NCI-H1092 treated with DMSO at 0.1 percent for 48 hours (cell line): ENCODE measurements at places on chromosomes 4 and X.

DNA sequence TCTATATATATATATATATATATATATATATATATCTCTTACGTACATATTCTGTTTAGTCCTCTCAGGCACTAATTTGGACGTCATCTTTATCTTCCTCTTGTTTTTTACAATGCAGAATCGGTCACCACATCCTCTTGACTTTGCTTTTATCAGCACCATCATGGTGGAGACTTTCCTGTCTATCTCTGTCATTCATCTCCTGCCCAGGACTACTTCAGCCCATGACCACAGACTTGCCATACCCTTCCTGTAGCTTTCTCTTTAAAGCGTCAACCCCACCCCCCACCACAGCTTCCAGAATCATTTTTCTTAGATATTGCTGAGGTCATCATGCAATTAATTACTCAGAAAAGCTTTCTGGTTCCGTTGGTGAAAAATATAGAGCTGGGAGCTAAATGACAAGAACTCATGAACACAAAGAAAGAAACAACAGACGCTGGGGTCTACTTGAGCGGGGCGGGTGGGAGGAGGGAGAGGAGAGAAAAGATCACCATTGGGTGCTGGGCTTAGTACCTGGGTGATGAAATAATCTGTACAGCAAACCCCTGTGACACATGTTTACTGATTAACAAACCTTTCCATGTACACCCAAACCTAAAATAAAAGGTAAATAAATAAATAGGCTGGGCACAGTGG is 30.5 kb upstream of the PRKX start:
- DNase-seq: no peak

DNA sequence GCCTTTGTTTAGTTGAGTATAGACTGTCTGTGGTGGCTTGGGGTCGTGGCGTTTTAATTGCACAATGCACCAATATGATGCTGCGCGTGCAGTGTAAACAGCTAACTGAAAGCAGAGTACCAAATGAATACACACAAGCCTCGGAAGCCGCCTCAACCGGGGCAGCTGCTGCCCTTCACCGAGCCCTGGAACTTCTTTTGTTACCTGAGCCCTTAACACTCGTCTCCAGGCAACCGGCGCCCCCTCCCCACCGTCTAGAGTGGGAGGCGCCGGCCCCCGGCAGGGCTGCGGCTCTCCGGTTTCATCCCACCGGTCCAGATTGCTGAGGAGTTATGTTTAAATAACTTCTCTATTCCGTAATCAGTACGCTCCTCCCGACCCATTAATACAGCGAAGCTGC is 173.2 kb upstream of the TBL1X start:
- DNase-seq: peak; percentile 94

DNA sequence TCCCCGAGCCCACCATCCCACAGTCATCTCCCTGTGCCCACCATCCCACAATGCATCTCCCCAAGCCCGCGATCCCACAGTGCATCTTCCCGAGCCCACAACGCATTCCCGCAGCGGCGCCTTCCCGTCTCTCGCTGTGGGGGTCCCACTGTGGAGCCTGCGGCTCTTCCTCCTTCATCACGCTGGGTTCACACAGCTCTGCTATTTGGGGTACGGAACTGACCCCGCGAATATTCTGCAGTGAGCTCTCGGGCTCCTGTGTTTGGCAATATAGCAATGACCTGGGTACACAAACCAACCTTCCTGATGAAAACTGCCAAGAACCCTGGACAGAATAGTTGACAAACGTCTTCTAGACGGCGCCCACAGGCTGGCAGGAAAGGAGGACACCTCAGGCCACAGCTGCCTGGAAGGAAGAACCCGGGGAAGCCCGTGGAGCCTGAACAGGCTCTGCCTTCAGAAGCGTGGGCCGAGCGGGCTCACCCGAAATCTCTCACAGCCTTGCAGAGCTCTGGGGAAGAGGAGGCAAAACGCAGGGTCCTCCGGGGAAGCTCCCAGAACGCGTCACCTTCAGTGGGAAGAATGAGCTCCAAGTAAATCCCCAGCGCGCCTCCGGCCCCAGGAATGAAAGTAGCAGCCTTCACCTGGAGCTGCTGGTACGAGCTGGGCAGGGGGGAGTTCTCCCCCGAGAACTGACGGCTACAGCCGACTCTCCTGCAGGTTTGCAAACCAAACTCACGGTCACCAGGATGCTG is 22.9 kb downstream of the PPP2R3B start:
- DNase-seq: no peak

DNA sequence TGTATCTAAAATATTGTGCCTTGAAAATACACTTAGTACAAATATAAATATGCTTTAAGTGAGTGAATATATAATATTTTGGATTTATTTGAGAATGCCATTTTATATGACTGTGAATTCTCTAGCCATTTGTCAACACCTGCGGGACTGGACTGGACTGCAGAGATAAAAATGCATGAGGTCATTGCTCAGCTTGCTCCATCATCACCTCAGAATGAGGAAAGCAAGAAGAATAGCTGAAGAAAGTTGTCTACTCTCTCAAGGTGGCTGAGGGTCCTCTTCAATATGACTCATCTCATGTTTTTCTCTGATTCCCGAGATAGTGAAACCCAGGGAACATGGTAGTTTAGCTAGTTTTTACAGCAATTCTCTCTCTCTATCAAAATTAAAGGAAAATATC is 732.5 kb upstream of the AGA start:
- no peak for DNase-seq

DNA sequence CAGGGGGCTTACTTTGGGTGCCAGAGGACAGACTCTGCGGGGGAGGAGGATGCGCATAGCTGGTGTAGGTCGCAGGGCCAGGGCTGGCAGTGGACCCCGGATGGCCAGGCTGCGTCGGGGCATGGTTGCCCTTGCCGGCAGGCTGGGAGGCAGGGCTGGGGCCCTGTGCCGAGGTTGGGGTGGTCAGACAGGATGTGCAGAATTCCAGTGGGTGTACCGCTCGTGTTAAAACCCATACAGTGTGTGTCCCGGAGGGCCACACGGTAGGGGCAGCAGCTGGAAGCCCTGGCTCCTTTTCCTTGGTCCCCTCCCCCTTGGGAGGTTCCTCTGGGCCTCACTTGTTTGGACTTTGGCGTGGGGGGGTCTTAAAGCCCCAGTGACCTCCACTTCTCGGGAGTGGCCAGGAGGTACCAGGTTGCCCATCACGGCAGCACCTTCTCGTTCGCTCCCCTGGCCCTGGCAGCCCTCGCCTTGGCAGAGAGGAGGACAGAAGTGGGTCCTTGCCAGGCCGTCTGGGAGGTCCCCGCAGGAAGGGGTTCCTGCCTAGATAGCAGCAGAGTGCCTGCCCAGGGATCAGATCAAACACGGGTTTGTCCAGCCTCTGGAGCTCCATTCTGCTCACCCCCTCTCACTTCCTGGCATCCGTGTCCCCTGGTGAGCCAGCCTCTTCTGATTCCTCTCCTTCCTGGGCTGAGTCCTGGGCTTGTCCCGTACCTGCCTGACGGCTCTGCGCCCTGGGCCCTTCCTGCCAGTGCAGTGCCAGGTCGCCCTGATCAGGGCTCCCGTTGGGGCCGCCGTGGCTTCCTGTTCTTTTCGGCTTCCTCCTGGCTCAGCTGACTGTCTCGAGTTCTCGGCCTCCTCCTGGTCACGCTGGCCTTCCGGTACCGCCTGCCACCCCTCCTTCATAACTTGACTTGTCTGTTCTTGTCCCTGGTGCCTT is 56.7 kb upstream of the HGFAC start:
- DNase-seq: no peak

GRCh38 chr4:130576218-130576617 is 1480.3 kb downstream of the C4orf33 start:
- peak; percentile 56 for DNase-seq
